A673 (cell line): ENCODE measurements at places on chromosomes 6 and 20. TPM values are rescaled to one million over a fixed set of nuclear protein-coding genes. Genes with fewer than 3 reads are reported as not detected.
A peak's percentile ranks its signal among the peaks of the same experiment; 100 is the strongest.

GRCh38 chr20:50283922-50284810, 93.5 kb downstream of the CEBPB start:
- H3K36me3 ChIP-seq = no peaks in the 10 kb centered on the region
- peak; percentile 35 for DNase-seq
- no peak overlapping the region for H3K27ac ChIP-seq
- H3K27me3 ChIP-seq = no peaks in the 10 kb centered on the region
- peaks cover 19% of the 10 kb centered on the region for H3K4me1 ChIP-seq
- H3K4me3 ChIP-seq = no peak overlapping the region

BANF2 gene
- total RNA-seq = not detected in 2 replicates

DNA sequence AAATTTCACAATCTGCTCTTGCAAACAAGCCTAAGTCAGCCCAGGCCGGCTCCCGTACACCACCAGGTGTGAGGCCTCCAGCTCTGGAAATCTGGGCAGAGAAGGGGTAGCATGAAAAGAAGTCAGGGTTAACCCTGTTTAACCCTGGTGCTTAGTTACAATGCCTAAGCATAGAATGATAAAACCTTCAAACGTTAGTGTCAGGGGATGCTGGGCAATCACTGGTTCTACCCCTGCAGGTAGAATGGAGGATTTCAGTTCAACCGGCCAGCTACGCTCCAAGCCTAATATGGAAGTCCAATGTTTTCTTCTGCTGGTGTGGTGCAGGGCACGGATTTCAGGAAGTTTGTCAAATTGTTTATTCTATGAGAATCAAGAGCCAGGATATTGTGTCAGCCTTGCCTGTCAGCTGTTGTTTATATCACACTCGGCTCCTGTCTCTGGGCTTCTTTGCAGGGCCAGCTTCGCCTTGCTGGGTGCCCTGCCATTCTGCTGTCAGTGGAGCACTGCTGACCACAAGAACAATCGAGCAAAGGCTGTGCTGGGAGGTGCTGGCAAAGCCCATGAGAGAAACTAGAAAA, 20.2 kb upstream of the CD93 start:
- no peaks in the 10 kb centered on the region for H3K4me1 ChIP-seq
- no peak overlapping the region for H3K4me3 ChIP-seq
- DNase-seq = no peak

GRCh38 chr6:5744497-5744896, 262.2 kb downstream of the NRN1 start:
- DNase-seq = no peak
- H3K4me3 ChIP-seq = no peak overlapping the region
- H3K36me3 ChIP-seq = no peaks in the 10 kb centered on the region
- H3K4me1 ChIP-seq = peaks cover 14% of the 10 kb centered on the region

GRCh38 chr6:12803486-12803885, 86.9 kb downstream of the PHACTR1 start:
- H3K4me3 ChIP-seq = no peak overlapping the region
- no peak overlapping the region for H3K27ac ChIP-seq
- DNase-seq = no peak
- H3K27me3 ChIP-seq = peaks cover 55% of the 10 kb centered on the region

EPPIN gene
- not detected in 2 replicates for total RNA-seq

TP53TG5 gene
- 0.69 TPM in 1 of 2 replicates, not detected in the other for total RNA-seq

GRCh38 chr20:25000268-25000801, 7.8 kb upstream of the APMAP start:
- no peaks in the 10 kb centered on the region for H3K4me1 ChIP-seq
- no peak for DNase-seq
- H3K27me3 ChIP-seq = peaks cover 5% of the 10 kb centered on the region
- H3K27ac ChIP-seq = no peak overlapping the region

DNA sequence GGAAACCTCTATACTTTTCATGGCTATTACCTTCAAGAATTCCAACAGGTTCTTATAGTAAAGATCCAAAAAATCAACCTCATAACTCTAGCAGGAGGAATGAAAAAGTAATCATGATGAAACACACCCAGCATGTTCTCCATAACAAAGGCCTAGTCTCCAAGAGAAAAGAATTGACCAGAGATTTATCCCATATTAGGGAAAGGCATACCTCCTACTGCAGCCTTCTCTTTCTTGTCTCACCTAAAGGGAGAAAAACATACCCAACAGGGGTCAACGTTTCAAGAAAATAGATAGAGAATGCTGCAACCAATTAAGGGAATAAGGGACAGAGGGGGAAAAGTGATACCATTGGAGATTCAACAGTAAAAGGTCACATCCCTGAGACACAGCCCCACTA, 262.5 kb downstream of the FRK start:
- no peak for DNase-seq
- no peak overlapping the region for H3K27ac ChIP-seq
- H3K36me3 ChIP-seq = no peaks in the 10 kb centered on the region
- H3K4me1 ChIP-seq = no peaks in the 10 kb centered on the region
- peaks cover 3% of the 10 kb centered on the region for H3K27me3 ChIP-seq

GRCh38 chr6:43669050-43669921, 18.3 kb downstream of the MRPS18A start:
- DNase-seq = no peak
- H3K4me1 ChIP-seq = peaks cover 14% of the 10 kb centered on the region
- H3K27me3 ChIP-seq = no peaks in the 10 kb centered on the region
- peak overlapping the region; percentile 21 for H3K27ac ChIP-seq
- peaks cover 29% of the 10 kb centered on the region for H3K36me3 ChIP-seq

GRCh38 chr6:124282541-124282940, 478.9 kb downstream of the NKAIN2 start:
- H3K27me3 ChIP-seq = no peaks in the 10 kb centered on the region
- H3K36me3 ChIP-seq = no peaks in the 10 kb centered on the region
- no peaks in the 10 kb centered on the region for H3K4me1 ChIP-seq

DNA sequence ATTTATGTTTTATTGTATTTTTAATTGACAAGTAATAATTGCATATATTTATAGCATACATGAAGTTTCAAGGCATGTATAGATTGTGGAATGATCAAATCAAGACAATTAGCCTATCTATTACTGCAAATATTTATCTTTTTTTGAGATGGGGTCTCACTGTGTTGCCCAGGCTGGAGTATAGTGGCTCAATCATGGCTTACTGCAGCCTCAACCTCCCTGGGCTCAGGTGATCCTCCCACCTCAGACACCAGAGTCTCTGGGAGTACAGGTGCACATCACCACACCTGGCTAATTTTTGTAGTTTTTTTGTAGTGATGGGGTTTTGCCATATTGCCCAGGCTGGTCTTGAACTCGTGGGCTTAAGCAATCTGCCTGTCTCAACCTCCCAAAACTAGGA, 16.2 kb upstream of the FUCA2 start:
- DNase-seq = no peak
- peaks cover 3% of the 10 kb centered on the region for H3K27me3 ChIP-seq
- no peak overlapping the region for H3K27ac ChIP-seq
- H3K4me1 ChIP-seq = no peaks in the 10 kb centered on the region

DNA sequence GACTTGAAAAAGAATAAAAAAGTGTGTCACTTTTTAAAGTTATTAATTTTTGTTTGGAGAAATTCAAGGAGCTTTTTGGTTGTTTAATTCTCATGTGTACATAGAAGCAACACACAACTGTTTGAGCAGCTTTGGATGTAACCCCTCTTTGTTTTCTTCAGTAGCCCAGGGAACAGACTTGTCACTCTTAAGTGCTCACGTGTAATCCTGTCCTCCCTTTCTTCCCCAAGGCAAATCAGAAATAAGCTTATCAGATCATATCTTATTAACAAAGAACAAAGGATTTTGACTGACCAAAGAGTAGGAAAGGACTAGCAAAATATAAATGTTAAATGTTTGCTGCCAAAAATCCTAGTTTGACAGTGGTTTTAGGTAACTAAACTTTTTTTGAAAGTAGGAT, 7.3 kb upstream of the FLRT3 start:
- no peak overlapping the region for H3K27ac ChIP-seq
- no peak overlapping the region for H3K4me3 ChIP-seq
- DNase-seq = no peak
- H3K36me3 ChIP-seq = no peaks in the 10 kb centered on the region

- H3K4me3 ChIP-seq = no peak overlapping the region
- no peak for DNase-seq
- no peaks in the 10 kb centered on the region for H3K4me1 ChIP-seq
- H3K27ac ChIP-seq = no peak overlapping the region
Measured at GRCh38 chr20:417801-418342, 9.8 kb downstream of the RBCK1 start.

BFSP1 gene
- total RNA-seq = 6.1 and 7.4 TPM in 2 replicates

- H3K27me3 ChIP-seq = no peaks in the 10 kb centered on the region
- DNase-seq = no peak
- no peak overlapping the region for H3K27ac ChIP-seq
Measured at GRCh38 chr6:144305567-144305966, 20.4 kb downstream of the UTRN start.

- H3K4me1 ChIP-seq = no peaks in the 10 kb centered on the region
- no peak for DNase-seq
- no peaks in the 10 kb centered on the region for H3K36me3 ChIP-seq
- no peak overlapping the region for H3K27ac ChIP-seq
Measured at GRCh38 chr6:50123688-50124087, 74.0 kb upstream of the DEFB112 start.

DNA sequence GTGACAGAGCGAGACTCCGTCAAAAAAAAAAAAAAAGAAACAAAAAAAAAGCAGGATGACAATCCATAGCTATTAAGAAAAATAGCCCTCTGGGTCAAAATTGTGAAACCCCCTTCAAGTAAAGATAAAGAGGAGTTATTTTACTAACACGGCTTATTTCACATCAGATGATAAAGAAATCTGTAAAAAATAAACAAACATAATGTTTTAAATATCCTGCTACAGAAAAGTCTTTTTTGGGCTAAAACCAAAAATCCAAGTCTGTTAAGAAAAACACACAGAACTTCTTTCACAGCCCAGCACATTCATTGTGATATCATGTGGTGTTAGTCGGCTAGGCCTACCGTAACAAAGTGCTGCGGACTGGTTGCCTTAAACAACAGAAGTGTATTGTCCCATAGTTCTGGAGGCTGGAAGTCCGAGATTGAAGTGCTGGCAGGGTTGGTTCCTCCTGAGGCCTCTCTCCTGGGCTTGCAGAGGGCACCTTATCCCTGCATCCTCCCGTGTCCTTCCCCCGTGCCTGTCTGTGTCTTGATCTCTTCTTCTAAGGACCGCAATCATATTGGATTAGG, 239.2 kb upstream of the TAB2 start:
- DNase-seq = no peak
- no peak overlapping the region for H3K4me3 ChIP-seq
- no peaks in the 10 kb centered on the region for H3K27me3 ChIP-seq
- no peaks in the 10 kb centered on the region for H3K36me3 ChIP-seq

- H3K27me3 ChIP-seq = no peaks in the 10 kb centered on the region
- peak overlapping the region; percentile 75 for H3K27ac ChIP-seq
- peaks cover 49% of the 10 kb centered on the region for H3K4me1 ChIP-seq
Measured at GRCh38 chr6:124888581-124889371, 73.5 kb upstream of the RNF217 start.

DNA sequence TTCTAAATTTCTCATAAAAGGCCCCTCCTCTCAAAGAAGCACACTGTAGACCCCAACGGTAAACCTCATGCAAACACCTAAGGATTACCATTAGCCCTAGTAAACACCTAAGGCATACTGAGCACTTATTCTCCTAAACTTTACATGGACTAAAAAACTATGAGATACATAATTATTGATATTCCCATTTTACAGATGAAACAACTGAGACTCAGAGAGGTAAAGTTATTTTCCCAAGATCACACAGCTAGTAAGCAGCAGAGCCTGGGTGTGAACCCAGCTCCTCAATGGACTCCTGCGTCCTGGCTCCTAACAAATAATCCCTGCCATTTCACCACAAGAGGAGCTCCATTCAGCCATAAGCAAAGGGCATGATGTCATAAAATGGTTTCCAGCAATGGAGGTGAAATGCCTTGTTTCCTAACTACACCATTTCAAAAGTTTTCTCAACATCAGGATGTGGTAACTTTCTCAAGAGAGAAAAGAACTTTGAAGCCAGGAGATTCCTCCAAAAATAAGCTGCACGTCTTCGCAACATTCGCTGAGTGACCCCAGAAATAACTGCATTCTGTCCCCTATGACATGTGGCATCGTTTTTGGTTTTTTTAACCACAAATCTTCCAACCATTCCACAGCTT, 4.1 kb downstream of the ATP9A start:
- H3K27me3 ChIP-seq = no peaks in the 10 kb centered on the region
- H3K4me1 ChIP-seq = peaks cover 16% of the 10 kb centered on the region

DNA sequence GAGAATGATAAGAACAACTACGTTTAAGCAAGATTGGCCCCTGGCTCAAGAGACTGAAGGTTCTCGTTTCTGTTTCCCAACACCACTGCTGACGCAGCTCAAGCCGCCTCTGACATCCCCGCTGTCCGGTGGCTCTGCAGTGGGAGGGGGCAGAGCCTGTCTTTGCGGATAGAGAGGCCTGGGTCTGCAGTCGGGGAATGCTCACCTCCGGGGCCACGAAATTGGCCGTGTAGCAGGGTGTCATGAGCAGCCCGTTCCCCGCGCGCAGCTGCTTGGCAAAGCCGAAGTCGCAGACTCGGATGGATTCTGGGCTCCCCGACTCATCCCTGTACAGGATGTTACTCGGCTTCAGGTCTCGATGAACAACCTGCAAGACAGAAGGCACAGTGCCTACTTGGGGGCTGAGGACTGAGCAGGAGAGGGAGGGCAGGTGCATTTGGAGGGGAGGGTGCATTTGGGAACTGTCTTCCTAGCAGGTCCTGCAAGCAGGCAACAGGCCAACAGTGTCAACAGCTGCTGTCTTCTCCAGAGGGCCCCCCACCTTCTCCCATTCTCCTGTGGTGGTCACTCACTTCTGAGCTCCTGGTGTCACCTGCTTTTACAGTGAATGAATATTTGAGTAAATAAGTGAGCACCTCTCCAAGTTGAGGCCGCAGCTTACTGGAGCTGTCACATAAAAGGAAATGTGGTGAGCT, 40.5 kb upstream of the MPC1 start:
- no peak overlapping the region for H3K27ac ChIP-seq
- H3K27me3 ChIP-seq = no peaks in the 10 kb centered on the region
- no peak for DNase-seq
- H3K36me3 ChIP-seq = no peaks in the 10 kb centered on the region
- H3K4me3 ChIP-seq = no peak overlapping the region

DNA sequence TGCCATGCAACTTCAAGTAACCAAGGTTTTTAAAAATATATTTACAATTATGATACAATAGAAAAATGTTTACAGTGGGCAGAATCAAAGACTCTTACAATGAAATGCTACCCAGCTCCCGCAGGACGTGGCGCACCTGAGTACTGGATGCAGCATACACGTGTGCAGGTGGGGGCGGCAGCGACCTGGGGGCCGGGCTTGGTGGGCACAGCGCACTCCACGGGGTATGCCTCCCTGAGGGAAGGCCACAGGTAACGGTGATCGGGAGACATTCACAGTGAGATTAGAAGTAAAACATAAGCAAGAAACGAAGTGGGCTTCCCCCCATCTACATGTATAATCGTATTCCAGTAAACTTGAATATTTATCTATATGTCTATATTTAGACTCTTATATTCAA, 54.2 kb downstream of the WDR27 start:
- DNase-seq = no peak
- H3K4me1 ChIP-seq = no peaks in the 10 kb centered on the region
- no peaks in the 10 kb centered on the region for H3K36me3 ChIP-seq
- H3K4me3 ChIP-seq = no peak overlapping the region
- no peaks in the 10 kb centered on the region for H3K27me3 ChIP-seq

GRCh38 chr6:122401104-122401503, 1.7 kb downstream of the HSF2 start:
- DNase-seq = no peak
- H3K27me3 ChIP-seq = no peaks in the 10 kb centered on the region
- H3K27ac ChIP-seq = no peak overlapping the region
- H3K36me3 ChIP-seq = no peaks in the 10 kb centered on the region
- H3K4me3 ChIP-seq = peak overlapping the region; percentile 99

GRCh38 chr6:139940741-139941729, 566.6 kb upstream of the CITED2 start:
- no peaks in the 10 kb centered on the region for H3K36me3 ChIP-seq
- peaks cover 35% of the 10 kb centered on the region for H3K4me1 ChIP-seq
- no peak overlapping the region for H3K27ac ChIP-seq
- H3K27me3 ChIP-seq = no peaks in the 10 kb centered on the region
- no peak overlapping the region for H3K4me3 ChIP-seq
- no peak for DNase-seq
